ENCODE measurements at places on chromosomes 3 and 15.

GRCh38 chr3:137174514-137174913 lies 216.7 kb downstream of the IL20RB start:
- DNase-seq, result no peak

GRCh38 chr15:78032671-78033070 lies 44.8 kb downstream of the TBC1D2B start:
- no peak for DNase-seq

DNA sequence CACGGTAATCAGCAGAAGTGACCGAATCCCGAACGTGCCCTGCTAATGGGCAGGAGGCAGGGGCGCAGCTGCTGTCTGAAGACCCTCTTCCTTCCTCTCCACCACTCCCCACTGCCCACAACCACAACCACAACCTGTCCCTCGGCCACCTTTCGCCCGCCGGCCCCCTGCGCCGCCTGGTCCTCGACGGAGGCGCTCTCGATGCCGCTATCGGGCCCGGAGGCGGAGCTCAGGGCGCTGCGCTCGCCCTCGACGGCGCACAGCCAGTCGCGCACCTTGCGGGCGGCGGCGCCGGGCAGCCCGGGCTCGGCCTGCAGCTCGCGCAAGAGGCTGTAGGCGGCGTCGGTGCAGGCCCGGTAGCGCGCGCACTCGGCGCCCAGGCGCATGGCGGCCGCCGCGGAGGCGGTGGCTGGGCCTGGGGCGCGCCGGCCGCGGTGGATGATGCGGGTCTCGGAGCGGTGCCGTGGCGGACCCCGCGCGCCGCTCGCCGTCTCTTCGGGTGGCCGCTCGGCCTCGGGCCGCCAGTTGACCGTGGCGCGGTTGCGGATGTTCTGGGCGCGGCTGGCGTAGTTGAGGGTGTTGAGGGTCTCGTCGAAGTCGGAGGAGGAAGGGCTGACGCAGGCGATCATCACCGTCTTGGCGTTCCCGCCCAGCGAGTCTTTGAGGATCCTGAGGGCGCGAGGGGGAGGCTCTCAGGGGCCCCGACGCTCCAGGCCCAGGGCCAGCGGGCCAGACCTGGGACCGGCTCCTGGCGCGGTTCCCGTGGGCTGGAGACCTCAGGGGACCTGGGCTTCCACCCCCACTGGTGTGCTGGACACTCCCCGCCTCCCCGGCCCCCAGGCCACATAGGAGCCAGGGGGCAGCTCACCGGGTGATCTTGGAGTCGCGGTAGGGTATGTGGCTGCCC lies 6.9 kb downstream of the KIF7 start:
- no peak for DNase-seq

GRCh38 chr3:71708476-71709105 lies 16.6 kb downstream of the EIF4E3 start:
- DNase-seq, result no peak

- no peak for DNase-seq
Observed at GRCh38 chr3:14412831-14413380, 10.5 kb downstream of the SLC6A6 start.

GRCh38 chr3:134353171-134353825 lies 20.9 kb downstream of the AMOTL2 start:
- no peak for DNase-seq

DNA sequence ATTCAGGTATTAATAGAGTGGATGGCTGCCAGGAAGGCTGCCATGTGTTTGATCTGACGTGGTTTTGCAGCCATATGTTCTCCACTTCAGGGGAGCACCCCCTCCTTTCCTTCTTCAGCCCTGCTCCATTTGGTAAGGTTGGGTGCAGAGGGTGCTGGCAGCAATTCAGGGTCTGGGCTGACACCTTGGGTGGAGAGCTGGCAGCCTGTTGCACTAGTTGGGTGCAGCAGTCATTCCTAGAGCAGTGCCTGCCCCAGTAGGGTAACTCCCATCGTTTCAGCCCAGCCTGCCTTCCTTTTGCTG lies 1.5 kb downstream of the TYRO3 start:
- no peak for DNase-seq

DNA sequence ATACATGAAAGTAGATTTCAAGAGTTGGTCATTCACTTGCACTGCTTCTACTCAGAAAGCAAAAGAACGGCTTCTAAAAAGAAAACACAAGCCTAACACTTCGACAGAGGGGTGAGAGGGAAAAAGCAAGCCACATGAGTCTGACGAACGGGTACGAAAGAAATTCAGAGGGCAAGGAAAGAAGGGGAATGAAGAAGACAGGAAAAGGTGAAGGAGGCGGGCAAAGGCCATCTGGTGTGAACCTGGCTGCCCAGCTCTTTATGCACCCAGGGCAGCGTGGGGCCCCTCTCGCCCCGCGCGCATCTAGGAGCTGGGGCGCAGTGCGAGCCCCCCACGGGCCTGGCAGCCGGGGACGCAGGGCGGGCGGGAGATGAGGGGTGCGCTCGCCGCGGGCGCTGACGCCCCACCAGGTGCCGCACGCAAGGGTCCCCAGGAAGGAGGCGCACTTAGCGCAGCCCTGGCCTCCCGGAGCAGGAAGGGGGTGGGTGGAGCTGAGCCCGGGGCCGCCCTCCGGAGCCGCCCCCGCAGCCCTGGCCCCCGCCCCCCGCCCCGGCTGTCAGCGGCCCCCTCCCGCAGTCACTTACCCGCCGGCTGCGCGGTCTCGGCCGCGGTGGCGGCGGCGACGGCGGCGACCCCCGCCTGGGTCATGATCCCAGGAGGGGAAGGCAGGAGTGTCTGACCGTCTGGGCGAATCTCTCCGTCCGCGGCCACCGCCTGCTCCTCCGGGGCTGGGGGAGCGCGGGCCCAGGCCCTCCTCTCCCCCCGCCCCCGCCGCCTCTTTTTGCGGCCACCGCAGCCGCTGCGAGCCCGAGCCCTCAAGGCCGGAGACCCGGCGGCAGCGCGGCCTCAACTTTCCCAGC lies at the start of gene USF3:
USF3 (minus strand) TSS at position 857 of the 860 bp plus-strand sequence. CDS start 21,764 bp downstream, outside the sequence.
- DNase-seq, result peak; percentile 64

GRCh38 chr3:53700441-53700840 lies 145.8 kb downstream of the CHDH start:
- no peak for DNase-seq

- DNase-seq, result no peak
Observed at GRCh38 chr3:123498761-123499160, 49.9 kb upstream of the ADCY5 start.

Data from SK-N-DZ (cell line).